ENCODE measurements at places on chromosomes 7 and 10.

DNA sequence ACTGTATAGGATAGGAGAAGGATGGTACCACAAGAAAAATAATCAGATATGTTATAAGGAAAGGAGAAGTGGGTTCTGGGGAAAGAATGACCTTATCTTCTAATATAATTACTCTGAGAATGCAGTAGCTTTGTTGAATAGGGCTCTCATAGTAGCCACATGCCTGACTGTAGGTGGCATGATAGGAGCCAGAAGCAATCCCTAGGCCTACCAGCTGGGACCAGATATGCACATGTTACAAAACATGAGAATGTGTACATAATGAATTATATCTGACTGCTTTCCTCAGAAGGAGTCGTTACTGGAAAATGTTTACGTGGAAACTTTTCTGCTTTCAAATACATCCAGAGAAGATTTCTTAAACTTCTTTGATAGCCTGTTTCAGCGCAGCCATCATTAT lies 53.2 kb upstream of the FAM3C start:
- no peak overlapping the region for H3K4me3 ChIP-seq

GRCh38 chr10:19862811-19863515 lies 46.7 kb downstream of the PLXDC2 start:
- no peaks in the 10 kb centered on the region for H3K4me1 ChIP-seq
- DNase-seq, result no peak
- H3K36me3 ChIP-seq, result no peaks in the 10 kb centered on the region
- no peaks in the 10 kb centered on the region for H3K27me3 ChIP-seq

GRCh38 chr7:131166066-131166465 lies 161.6 kb upstream of the MKLN1 start:
- H3K27ac ChIP-seq, result no peak overlapping the region
- DNase-seq, result no peak
- no peak overlapping the region for H3K4me3 ChIP-seq
- no peaks in the 10 kb centered on the region for H3K27me3 ChIP-seq
- H3K36me3 ChIP-seq, result no peaks in the 10 kb centered on the region

DNA sequence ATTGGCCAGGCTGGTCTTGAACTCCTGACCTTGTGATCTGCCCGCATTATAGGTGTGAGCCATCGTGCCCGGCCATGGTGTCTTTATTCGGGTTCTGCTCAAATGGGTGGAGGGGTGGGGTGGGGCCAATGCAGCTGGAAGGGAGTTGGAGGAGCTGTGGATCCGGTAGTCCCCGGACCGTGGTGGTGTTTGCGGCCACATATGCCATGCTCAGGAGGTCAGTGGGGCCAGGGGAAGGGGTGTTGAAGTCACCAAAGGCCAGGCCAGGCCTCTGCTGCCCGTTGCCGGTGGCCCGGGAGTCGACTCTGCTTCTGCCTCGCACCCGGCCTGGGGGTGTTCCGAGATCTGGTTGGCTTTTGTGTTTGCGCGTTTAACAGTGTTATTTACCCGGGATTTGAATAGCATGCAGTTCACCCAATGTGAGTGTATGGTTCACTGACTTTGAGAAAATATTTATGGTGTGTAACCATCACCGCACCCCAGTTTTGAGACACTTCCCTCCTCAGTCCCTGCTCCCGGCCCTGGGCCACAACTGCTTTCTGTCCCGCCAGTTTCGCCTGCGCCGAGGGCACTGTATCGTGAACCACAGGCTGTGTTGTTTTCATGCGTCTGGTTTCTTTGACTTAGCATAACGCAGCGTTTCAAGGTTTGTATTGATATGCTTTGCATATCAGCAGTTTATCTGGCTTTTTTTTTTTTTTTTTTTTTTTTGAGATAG lies 10.7 kb downstream of the INPP5A start:
- H3K27ac ChIP-seq, result no peak overlapping the region
- DNase-seq, result no peak
- H3K4me3 ChIP-seq, result no peak overlapping the region
- peaks cover 29% of the 10 kb centered on the region for H3K4me1 ChIP-seq

GRCh38 chr7:5523052-5523711 lies 99.5 kb upstream of the TNRC18 start:
- no peak overlapping the region for H3K4me3 ChIP-seq
- DNase-seq, result no peak
- peaks cover 7% of the 10 kb centered on the region for H3K4me1 ChIP-seq
- peaks cover 26% of the 10 kb centered on the region for H3K36me3 ChIP-seq

- H3K27me3 ChIP-seq, result no peaks in the 10 kb centered on the region
- H3K4me1 ChIP-seq, result peaks cover 60% of the 10 kb centered on the region
- H3K36me3 ChIP-seq, result no peaks in the 10 kb centered on the region
- peak overlapping the region; percentile 2 for H3K27ac ChIP-seq
Observed at GRCh38 chr10:125039354-125039769, 97.4 kb downstream of the ZRANB1 start.
